ENCODE measurements at places on chromosomes 3 and 15.

GRCh38 chr3:72390841-72391240, 457.4 kb downstream of the SHQ1 start:
- no peak for DNase-seq

GRCh38 chr3:126491221-126492013, 15.7 kb upstream of the ZXDC start:
- no peak for DNase-seq

GRCh38 chr3:71391361-71391760, 192.2 kb downstream of the FOXP1 start:
- DNase-seq, result no peak

GRCh38 chr3:124838963-124839362, 48.2 kb downstream of the ITGB5 start:
- DNase-seq, result no peak

DNA sequence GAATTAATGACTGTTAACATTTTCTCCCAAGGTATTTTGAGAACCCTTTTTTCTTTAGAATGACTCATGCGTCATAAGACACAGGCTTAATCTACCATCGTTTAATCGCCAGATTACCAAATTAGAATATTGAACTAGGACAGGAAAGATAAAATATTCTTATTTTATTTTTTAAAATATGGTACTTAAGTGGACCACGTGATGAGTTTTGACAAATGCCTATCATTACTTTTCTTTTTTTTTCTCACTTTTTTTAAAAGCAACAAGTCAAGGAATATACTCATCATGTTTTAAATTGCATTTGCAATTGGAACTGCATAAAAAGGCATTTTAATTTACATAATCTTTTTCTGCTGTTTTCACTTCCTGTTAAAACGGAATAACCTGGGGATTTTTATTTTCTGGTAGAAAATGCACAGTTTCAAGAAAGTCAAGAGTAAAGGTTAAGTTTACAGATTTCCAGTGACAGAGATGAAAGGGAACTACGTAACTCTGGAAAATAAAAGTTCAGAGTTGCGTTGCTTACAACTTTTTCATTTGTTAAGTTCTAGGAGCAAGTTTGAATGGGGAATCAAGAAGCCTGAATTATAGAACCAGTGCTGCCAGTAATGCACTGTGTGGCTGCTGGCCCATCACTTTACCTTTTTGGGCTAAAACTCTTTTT, 23.6 kb downstream of the SIAH2 start:
- DNase-seq, result no peak

- DNase-seq, result no peak
Measured at GRCh38 chr3:31692751-31693150, 160.0 kb downstream of the STT3B start.

DNA sequence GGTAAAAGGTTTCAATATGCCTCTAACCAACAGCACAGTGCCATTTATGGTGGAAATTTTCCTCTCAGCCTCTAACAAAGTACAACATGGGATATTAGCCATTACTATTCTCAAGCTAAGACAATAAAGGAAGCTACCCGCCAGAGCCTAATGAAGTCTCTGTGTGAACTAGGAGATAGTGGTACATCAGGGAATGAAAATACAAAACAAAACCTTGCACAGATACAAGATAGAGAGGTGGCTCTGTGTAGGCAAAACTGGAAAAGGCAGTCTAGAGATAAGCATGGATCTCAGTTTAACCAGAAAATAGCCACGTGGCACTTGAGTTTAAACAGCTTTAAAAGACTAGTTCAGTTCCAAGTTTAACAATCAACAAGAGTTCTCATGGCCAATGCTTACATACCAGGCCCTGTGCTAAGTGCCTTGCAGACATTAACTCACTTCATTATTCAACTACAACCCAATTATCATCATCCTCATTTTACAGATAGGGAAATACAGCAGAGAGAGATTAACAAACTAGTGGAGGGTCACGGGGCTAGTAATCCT, 279.3 kb downstream of the IGSF11 start:
- no peak for DNase-seq

- DNase-seq, result no peak
Measured at GRCh38 chr3:134332344-134332743, 41.9 kb downstream of the AMOTL2 start.

DNA sequence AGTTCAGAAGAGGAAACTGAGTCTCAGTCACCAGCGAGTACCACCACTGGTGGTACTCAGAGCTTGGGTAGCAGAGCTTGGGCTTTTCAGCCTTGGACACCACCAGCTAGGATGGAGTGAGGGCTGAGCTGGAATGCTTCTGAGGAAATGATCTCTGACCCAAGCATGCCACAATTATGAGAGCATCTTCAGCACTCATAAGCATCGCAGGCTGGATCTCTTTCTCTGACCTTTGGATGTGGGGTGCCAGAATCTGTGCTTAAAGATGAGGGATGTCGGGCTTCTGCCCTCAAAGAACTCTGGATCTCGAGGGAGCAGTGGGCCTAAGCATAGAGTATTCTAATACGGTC, 36.4 kb downstream of the ZNF710 start:
- peak; percentile 72 for DNase-seq

DNA sequence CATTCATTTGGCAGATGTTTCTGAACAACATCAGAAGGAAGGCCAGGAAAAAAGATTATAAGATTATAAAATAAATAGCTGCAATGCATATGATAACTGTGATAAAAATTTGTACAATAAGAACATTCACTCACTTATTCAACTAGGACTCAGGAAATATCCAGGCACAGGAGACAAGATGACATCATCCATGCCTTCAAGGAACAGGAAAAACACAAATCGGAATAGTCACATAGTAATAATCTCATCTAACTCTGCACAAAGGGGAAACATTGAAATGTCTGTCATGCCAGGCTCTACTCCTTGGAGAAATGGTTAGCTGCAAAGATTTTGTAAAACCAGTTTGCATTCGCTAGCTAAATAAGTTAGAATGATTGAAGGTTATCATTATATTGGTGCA, 233.5 kb upstream of the AGTR1 start:
- DNase-seq, result peak; percentile 17

GRCh38 chr15:51334011-51334451, 4.4 kb downstream of the CYP19A1 start:
- DNase-seq, result no peak

GRCh38 chr15:44682211-44682610, 18.7 kb upstream of the SPG11 start:
- DNase-seq, result no peak

GRCh38 chr3:64196236-64196929, 28.9 kb downstream of the PRICKLE2 start:
- DNase-seq, result no peak

DNA sequence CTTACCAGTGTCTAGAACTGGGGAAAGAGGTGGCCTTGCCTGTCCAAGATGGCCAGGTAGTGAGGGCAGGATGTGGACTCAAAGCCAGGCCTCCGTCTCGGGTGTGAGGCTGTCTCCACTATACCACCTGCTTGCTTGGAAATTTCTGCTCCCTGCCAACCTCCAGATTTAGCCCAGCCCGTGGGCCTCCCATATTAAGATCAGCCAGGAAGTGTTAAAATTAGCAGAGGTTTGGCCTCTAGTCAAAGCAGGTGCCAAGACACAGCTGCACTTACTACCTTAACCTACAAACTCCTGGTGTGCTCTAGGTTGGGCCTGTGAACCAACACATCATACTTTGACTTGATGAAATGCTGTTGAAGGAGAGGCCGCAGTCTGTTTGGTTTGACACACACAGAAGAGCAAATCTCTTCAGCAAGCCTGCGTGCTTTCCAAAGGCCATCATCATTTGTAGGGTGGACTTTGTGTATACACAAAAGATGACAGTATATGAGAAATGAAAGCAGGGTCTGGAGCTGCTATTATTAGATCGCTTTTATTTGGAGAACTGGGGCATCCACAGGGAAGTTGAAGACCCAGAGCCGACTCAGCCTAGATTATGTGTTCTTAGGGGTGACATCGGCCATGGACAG, 206.5 kb downstream of the XXYLT1 start:
- no peak for DNase-seq

DNA sequence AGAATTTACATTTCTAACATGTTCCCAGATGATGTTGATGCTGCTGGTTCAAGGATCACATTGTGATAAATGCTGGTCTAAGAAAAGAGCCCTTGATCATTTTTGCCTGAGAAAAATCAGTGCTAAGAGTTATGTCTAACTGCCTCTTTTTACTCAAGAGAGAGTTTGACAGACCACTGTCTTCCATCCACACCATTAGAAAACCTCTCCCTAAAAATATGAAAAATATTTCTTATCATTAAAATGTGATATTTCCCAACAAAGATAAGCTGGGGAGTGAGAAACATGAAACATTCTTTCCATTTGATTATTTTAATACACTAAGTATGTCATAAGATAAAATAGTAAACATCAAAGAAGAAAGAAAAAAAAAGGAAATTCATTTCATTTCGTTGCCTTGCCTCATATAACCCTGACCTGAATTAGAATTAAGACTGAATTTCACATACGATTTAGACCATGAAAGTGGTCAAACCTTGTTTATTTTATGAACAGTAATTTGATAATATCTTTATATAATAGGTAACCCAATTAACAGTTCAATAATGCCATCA, 471.8 kb upstream of the ARHGEF26 start:
- no peak for DNase-seq

DNA sequence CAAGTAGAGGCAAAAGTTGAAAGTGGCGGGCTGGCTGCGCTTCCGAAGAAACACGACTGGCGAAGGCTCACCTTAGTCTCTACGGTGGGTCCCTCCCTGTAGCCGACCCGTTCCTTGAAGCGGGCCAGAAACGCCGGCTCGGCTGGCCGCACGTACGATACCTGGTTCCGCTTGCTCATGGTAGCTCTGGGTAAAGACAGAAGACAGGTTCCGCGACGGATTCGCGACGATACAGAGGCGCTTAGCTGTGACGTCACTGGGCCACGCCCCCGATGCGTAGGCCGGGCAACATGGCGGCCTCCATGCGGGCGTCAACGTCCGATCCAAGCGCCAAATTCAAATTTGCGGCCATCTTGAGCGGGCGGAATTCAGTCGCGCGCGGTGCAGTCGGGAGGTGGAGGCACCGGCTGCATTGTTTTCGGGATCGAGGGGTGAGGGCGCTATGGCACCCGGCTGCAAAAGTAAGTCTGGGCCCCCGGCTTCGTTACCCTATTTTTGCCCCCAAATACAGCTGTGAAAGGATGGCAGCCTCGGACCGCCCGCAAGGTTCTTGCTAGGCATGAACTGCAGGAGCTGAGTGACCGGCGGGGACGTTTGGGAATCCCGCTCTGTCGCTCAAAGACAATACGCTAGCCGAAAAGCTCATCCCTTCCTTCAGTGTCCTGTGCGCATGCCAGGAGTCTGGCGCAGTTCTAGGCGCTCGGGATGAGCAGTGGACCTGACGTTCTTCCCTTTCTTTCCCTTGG, at the start of the genes KIAA1143 and KIF15:
Gene KIAA1143, minus strand, starts transcription at position 196 of the 746 bp plus-strand sequence. Its CDS starts 17 bp downstream, at position 179.
Gene KIF15, plus strand, starts transcription at position 371 of the 746 bp plus-strand sequence. Its CDS starts 72 bp downstream, at position 443.
- peak; percentile 94 for DNase-seq

DNA sequence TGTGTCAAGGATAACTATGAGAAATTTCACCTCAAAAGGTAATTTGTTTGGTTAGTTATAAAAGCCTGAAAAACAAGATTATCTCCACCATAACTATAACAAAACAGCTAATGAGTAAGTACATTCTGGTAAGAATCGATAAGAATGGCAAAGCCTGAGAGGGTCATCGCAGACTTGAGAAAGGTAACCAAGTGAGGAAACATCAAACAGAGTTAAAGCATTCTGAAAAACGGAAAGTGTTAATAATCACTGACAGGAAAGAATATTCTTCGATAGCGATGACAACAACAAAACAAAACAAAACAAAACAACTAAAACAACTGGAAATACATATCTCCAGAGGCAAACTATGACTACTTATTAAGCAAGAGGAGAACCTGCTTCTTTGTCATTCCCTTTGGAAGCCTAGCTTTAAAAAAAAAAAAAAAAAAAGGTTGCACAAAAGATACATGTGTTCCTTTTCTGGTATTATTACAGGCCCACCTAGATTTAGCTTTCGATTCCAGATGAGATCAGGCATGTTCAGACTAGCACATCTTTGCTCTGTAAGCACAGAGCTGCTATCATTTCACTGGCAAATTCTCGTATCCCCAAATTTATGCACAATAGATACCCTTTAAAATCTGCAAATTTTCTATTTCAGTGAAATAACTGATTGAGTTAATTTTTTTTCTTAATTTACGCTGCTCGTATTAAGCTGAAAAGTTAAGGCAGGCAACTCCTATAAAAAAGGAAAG, 155.6 kb downstream of the TIGIT start:
- DNase-seq, result no peak

- DNase-seq, result peak; percentile 79
Measured at GRCh38 chr3:33299395-33300081, 22.3 kb downstream of the FBXL2 start.

- DNase-seq, result peak; percentile 90
Measured at GRCh38 chr3:73605412-73605811, 19.3 kb downstream of the PDZRN3 start.

GRCh38 chr3:131605916-131606315, 103.1 kb upstream of the MRPL3 start:
- DNase-seq, result no peak

GRCh38 chr15:32641517-32642059, at the start of gene SCG5:
TSS of gene SCG5 (plus strand) at chr15:32641710. CDS start at chr15:32643593, 1,883 bp downstream.
- no peak for DNase-seq

DNA sequence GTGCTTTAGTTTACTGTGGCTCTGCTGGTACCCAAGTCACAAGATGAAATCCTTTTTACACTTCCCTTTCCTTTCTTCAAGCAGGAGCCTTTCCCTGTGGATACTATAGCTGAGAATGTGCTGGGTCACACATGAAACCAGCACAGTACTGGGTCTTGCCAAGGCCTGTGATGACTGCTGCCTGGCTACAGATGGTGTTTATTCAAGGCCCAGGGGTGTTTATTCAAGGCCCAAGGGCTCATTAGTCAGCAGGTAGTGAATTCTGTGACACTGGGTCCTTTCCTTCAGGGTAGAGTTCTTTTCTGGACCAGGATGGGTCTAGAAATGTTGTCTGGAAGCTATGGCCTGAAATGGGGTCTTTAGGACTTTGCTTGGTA, 99.4 kb downstream of the SH3GL3 start:
- no peak for DNase-seq

GRCh38 chr15:38650384-38650783, 85.8 kb upstream of the RASGRP1 start:
- no peak for DNase-seq

- no peak for DNase-seq
Measured at GRCh38 chr3:190593075-190593474, 79.2 kb downstream of the IL1RAP start.

DNA sequence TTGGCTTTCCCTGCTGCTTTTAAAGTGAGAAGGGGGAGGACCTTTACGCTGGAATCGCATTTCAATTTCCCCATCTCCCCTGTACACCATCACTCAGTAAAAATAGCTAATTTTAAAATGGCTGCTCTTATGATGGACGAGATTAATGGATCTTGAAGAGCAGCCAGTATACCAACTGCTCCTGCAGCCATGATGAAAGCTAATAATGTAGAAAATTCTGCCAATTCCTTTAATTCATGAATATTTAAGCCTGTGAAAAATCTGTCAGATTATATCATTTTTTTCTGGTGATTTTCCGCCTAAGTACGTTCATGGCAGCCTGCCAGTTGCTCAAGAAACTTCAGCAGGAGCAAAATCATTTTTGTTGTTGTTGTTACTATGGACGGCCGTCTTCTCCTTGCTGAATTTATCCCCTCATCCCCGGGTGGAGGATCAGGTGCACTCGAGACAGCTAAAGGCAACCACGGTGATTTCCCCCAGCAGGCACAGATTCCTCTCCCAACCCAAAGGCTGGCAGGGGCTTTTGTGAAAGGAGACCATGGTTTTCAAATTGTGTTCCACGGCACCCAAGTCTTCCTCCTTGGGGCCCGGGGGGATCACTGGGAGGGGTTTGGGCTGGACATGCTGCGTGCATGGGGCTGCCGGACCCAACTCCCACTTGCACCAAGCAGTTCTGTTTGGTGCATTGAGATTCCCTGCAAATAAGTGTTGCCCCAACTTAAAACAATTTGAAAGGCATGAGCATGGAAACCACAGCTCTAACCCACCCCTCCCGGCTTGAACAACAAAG, 289.6 kb downstream of the UACA start:
- DNase-seq, result peak; percentile 25

Measured in foreskin fibroblast (primary cell).